ENCODE measurements at places on chromosomes 5 and 9. TPM values are rescaled to one million over a fixed set of nuclear protein-coding genes. Genes with fewer than 3 reads are reported as not detected.
A peak's percentile ranks its signal among the peaks of the same experiment; 100 is the strongest.

GRCh38 chr9:77892171-77892570 lies 139.4 kb downstream of the GNAQ start:
- no peak for DNase-seq

GRCh38 chr5:149526845-149527590 lies 24.2 kb downstream of the CSNK1A1 start:
- peak; percentile 63 for DNase-seq

- DNase-seq: peak; percentile 40
These were observed 236.0 kb downstream of the CD180 start for GRCh38 chr5:66960369-66961137.

GRCh38 chr9:19032406-19032805 lies 603 bp downstream of the SAXO1 start:
- no peak for DNase-seq

- DNase-seq: peak; percentile 83
These were observed 171.9 kb downstream of the GAPVD1 start for GRCh38 chr9:125433461-125434011.

- no peak for DNase-seq
These were observed 271.0 kb upstream of the ADAMTSL1 start for GRCh38 chr9:18202924-18203323.

The NUTM2F gene
- not detected for polyA plus RNA-seq

DNA sequence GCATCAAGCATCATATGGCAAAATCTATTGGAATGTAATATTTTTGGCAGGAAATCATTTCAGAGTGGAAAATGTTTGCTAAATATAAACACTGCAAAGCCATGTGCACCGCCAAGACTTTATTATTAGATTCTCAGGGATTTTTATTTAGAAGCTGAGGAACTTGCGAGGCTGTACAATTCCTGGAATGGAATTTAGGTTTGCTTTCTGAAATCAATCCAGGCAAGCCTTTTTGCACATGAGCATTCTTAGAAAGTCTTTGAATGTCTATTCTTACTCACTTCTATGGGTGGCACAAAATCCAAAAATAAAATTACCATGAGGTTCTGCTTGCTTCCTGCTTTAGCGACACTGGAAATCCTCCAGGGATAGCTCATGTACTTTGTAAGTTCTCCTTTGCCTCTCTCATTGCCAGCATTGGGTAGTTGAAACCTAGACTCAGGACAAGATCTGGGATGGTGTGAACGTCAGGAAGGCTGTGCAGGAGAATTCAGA lies 71.5 kb upstream of the PALM2AKAP2 start:
- DNase-seq: peak; percentile 89
